ENCODE measurements at places on chromosomes 6 and 20.

DNA sequence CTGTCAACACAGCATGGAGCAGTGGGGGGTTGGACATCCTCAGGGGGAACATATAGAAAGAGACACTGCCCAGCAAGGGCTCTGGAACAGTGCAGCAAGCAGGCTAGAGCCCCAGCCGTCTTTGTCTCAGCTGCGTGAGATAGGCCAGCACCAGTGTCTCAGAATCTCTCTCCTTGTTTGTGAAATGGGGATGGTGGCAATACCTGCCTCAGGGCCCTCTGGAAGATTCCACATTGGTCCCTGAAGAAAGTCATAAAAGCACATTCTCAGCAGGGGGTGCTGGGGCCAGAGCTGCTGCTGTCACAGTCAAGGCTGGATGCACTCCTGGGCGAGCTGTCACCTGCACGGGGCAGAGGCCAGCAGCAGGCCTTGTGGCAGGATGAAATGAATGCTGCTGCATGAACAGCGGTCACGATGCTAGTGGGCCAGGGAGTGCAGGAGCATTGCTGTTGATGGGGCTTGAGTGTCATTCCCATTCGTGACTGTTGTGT lies 121.7 kb downstream of the SYCP2 start:
- DNase-seq, result no peak

DNA sequence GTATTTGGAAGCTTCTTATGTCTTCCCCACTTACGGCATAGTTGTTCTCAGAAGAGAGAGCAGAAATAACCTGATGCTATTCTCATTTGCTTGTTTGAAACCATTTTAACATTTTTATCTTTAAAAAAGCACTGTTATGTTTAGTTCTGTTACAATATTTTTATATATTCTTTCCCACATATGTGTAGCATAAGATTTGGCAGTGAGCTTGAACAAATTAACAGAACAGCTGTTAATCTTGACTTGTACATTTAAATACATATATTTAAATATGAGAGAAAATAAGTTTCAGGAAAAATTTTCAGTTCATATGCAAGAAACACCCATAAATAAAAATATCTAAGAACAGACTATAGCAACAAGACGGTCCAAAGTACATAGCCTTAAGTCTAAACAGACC lies 431.7 kb upstream of the IRAK1BP1 start:
- no peak for DNase-seq

- peak; percentile 15 for DNase-seq
These were observed 197.1 kb upstream of the PLN start for GRCh38 chr6:118350881-118351430.

DNA sequence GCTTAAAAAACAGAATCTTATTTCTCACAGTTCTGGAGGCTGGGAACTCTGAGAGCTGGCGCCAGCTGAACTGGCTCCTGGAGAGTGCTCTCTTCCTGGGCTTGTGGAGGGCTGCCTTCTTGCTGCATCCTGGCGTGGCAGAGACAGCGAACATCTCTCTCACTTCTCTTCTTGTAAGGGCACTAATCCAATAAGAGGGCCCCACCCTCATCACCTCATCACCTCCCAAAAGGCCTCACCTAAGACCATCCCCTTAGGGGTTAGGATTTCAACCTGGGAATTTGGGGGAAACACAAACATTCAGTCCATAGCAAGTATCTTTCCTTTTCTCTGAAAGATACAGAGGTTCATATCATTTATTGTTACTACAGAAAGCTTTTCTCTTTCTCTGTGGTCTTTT lies 23.9 kb downstream of the PNLDC1 start:
- no peak for DNase-seq

GRCh38 chr6:5152460-5152859 lies 67.3 kb downstream of the PPP1R3G start:
- DNase-seq, result peak; percentile 14

GRCh38 chr6:10268111-10268510 lies 146.8 kb downstream of the TFAP2A start:
- no peak for DNase-seq

DNA sequence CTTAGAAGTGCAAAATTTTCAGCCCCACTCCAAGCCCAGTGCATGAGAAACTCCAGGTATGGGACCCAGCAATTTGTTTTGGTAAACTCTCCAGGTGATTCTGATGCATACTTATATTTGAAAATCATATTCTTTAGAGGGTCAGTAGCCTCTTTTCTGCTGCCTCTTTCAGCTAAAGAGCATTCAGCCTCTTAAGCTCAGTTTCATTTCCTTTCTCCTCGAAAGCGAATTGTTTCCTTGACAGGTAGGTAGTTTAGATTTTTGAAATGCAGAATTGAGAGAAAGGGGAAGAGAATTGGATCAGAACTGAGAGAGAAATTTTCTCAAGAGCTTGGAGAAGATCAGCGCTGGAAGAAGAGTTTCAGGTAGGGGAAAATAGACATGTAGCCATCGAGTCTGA lies 995.8 kb upstream of the FLRT3 start:
- DNase-seq, result no peak

- DNase-seq, result peak; percentile 79
These were observed 121.8 kb downstream of the SASH1 start for GRCh38 chr6:148464319-148465010.

GRCh38 chr6:72832271-72832670 lies 210.4 kb downstream of the KCNQ5 start:
- peak; percentile 65 for DNase-seq

- no peak for DNase-seq
These were observed 20.1 kb upstream of the SUMO4 start for GRCh38 chr6:149379977-149380376.

DNA sequence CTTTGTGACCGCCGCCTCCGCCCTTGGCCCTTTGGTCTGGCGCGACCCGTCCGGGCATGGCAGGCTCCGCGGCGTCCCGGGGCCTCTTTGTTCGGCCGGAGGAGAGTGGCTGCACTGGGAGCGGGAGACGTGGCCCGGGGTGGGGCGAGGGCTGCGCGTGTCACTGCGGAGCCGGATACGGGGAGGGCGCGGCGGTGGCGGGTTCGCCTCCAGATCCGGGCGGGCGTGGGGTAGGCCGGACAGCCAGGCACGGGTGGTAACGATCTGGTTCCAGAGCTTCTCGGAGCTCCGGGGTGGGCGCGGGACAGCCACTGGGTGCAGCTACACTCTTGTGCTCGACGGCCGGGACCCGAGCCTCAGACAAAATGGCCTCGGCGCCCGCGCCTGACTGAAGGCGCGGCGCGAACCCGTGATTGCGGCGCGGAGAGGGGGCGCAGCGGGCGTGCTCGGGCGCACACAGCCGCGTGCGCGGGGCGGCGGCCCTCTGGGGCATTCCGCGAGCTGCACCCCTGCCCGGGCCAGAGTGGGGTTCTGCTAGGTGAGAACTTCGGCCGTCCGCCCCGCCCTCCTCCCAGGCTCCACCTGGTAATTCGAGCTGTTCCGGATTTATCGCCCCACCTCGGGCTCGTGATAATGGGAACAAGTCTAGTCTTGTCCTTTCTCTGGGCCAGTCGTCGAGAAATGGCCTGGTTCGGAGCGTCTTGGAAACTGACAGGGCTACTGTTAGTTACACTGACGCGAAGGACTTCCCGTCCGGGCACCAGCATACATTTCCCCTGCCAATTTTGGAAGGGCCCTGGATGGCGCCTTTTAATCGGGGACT lies 1.0 kb downstream of the LOC128125822 start:
- peak; percentile 70 for DNase-seq

- no peak for DNase-seq
These were observed 238.7 kb upstream of the SOX4 start for GRCh38 chr6:21354805-21355238.

- no peak for DNase-seq
These were observed 400.0 kb upstream of the CDH4 start for GRCh38 chr20:60851826-60852704.

GRCh38 chr20:21661488-21662055 lies 43.9 kb upstream of the PAX1 start:
- no peak for DNase-seq

- DNase-seq, result peak; percentile 29
These were observed 266.0 kb upstream of the CITED2 start for GRCh38 chr6:139640448-139640847.

- DNase-seq, result peak; percentile 2
These were observed 42.1 kb downstream of the ANKRD6 start for GRCh38 chr6:89475101-89475500.

DNA sequence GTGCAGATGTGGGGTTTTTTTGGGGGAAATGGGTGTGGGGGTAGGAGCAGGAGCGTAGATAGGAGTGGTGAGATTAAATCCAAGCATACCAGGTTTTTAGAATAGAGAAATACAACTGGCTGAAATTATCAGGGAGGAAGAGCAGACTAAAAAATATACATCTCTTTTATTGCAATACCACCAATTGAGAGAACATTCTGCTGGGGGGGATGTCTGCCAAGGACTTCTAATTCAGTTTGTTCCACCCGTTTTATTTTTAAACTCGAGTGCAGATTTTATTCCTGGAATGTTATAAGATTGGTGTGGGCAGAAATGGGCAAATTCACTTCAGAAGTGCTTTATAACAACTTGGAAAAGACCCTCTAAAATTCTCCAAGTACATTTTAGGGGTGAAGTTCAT lies 192.7 kb downstream of the GMPR start:
- DNase-seq, result no peak

DNA sequence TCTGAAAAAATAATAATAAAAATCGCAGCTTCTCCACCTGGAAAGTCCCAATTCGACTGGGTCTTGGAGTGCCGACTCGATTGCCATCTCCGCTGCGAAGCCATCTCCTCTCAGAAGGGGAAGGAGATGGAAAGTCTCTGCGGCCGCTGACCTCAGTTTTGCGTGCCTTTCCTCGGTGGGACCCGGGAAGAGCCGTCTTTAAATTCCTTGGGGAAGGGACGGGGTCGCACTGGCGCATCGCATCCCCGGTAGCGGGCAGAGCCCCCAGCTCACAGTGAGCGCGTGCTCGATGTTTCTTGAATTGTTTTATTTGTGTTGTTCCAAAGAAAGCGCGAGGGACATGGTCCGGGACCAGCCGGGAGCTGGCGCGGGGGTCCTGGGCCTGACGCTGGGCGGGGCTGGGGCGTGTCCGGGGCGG lies 270 bp upstream of the TIAM2 start:
- DNase-seq, result no peak

DNA sequence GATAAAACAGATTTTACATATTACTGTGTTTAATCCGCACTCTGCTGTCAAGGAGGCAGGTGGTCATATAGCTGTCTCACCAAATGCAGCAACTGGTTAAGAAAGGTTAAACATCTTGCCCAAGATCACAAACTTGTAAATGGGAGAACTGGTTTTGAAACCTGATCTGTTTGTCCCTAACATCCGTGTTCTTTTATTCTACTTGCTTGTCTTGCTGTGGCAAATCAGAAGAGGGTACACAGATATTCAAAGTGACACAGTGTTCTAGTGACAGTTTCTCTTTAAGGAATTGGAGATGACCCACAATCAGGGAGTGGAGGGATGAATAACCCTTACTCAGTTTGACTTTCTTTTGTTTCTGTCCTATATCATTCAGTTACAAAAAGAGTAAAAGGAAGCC lies 83.0 kb upstream of the SGK1 start:
- no peak for DNase-seq

- peak; percentile 26 for DNase-seq
These were observed at the start of gene SRSF12 for GRCh38 chr6:89117211-89118108. Gene SRSF12 (minus strand): TSS chr6:89118071. CDS start chr6:89117887, 184 bp downstream.

GRCh38 chr20:18265441-18265840 lies 22.9 kb upstream of the ZNF133 start:
- DNase-seq, result no peak
